SK-N-DZ (cell line): ENCODE measurements at places on chromosomes 5 and 9.

GRCh38 chr5:141402553-141403243 is at the start of gene PCDHGA9:
Gene PCDHGA9 (plus strand): TSS chr5:141402778. CDS start chr5:141402953, 175 bp downstream.
- DNase-seq = peak; percentile 47

DNA sequence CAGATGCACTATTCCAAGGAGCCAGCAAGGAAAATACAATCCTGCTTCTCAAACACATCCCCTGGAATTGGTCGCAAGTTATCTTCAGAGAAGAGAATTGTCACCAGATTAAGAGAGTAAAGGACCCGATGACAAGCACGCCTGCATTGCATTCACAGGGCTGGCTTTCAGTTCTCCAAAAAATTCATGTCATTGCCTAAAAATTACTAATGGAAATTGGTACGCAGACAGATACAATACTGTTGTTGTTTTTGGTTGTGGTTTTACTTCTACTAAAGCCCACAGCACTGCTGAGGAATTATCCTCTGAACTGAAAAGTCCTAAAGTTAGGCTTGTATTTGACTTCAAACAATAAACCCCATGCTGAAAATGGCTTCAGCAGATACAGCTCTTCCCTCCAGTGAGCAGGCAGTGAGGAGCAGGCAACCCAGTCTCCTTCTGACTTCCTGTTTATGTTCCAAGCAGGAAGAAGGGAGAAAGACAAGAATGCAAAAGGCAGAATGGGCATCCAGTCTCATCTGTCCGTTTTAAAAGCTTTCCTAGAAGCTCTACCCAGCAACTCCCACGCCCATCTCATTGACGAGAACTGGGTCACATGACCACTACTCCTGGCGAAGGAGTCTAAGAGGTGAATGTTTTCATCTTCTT is 80.6 kb upstream of the ZNF366 start:
- DNase-seq = no peak

- DNase-seq = no peak
Observed at GRCh38 chr9:99050292-99050911, 54.5 kb upstream of the TGFBR1 start.

GRCh38 chr9:81542118-81542889 is 147.0 kb downstream of the TLE1 start:
- no peak for DNase-seq

DNA sequence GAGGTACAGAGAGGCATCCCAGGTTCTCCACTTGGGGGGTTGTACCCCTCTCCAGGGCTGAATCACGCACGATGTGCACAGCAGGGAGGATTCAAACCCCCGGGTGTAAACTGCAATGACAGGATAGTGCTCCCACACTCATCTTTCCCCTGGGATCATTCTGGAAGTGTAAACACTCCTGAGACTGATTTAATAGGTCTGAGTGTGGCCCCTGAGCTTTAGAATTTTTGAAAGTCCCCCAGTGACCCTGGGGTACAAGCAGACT is 16.5 kb downstream of the BICD2 start:
- DNase-seq = no peak

- no peak for DNase-seq
Observed at GRCh38 chr5:39107350-39107749, 33.2 kb upstream of the RICTOR start.

DNA sequence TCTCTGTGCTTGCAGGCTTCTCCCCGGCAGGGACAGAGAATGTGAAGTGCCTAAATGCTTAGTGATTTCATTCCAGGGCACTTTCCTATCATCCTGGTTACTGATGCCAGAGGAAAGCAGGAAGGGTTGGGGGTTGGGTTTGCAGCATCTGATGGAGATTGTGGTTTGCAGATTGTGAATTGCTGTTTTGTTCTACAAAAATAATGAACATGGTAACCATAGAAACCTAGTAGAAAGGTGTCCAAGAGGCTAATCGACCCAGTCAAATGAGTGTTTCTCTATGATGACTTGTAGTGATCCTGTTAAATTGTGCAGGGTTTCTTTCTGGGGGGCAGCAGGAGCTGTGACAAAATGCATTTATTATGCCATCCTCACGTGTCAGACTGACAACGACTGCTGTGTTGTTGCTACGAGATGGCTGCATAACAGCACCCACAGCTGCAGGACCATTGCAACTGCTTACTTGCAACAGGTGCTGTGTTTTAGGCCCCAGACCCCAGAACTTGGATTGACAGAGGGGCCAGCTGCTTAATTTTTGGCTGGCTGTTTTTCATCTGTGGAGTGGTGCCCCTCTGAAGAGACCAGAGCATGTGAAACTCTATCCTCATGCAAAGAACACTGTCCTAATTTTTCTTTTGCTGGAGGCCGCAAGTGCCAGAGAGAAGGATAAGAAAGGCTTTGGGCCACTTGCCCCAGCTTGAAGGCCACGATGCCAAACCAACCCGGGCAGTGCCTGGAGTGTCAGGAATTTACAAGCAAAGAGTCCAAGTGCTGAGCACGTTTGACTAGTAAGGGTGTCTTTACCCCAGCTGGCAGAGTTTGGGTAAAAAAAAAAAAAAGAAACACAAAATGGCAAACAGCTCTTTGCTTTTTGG is 397.8 kb downstream of the GADD45G start:
- no peak for DNase-seq

- DNase-seq = no peak
Observed at GRCh38 chr9:128899566-128900322, 17.8 kb downstream of the LRRC8A start.

DNA sequence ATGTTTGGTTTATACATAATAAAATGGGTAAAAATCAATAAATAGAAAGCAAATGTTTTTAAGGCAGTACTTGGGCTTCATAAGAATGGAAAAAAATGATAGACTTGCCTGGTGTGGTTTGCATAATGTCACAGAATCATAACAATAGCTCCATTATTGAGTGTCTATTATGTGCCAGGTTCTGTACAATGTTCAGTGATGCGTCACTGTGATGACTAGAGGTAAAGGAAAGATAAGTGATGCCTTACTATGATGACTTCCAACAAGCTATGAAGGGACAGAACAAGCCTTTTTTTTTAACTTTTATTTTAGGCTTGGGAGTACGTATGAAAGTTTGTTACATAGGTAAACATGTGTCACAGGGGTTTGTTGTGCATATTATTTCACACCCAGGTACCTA is 128.8 kb downstream of the TMC1 start:
- DNase-seq = no peak

GRCh38 chr5:7638456-7638855 is 212.5 kb downstream of the CFAP90 start:
- no peak for DNase-seq

GRCh38 chr5:31300501-31300900 is 107.0 kb downstream of the CDH6 start:
- no peak for DNase-seq

GRCh38 chr9:34675048-34675714 is 12.7 kb upstream of the CCL27 start:
- peak; percentile 87 for DNase-seq

DNA sequence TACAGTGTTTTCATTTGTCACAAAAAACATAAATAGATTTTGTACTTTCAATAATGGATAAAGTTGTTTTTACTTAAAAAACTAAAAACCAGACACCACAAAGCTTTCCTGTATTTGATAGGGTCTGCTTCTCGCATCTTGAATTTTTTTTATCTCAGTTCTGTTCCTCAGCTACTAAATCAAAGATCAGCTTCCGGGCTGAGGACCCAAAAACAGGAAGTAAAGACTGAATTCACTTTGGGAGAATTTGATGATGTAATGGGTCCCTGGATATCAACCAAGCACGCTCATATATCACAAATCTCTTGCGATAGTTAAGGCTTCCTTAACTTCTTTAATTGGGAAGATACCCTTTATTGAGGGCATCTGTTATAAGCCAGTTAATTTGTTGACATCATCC is 24.1 kb downstream of the ITK start:
- no peak for DNase-seq

DNA sequence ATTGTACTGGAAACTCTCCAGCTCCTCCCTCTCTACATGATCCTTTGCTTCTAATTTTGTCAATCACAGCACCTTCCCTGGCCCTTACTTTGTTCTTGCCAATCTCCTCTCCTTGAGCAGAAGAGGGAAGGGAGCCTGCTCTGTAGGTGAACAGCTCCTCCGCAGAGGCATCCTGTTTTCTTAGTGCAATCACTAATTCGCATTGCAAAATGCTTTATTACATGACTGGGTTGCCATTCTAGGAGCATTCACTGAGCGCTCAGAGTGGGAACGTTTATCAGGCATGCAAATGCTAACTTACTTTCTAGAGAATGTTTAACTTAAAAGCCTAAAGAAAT is 416 bp upstream of the SNX18 start:
- DNase-seq = no peak

DNA sequence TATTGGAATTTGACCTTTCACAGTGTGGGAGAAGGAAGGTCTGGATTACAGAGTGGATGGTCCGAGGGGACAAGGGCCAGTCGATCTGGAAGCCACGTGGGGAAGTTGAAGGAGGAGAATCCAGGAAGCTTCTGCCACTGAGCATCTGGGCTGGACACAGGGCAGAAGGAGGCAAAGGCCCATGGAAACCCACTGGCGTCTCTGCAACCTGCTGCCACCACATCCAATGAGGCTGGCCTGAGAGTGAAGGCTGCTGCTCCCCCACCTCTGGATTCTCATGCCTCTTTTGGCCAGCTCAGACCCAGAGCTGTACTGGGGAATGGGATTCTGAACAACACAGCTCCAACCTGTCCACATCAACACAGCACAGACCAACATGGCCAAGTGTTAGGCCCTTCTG is 48.9 kb upstream of the BOD1 start:
- DNase-seq = no peak

GRCh38 chr5:164202338-164202737 is 696.9 kb downstream of the MAT2B start:
- no peak for DNase-seq

DNA sequence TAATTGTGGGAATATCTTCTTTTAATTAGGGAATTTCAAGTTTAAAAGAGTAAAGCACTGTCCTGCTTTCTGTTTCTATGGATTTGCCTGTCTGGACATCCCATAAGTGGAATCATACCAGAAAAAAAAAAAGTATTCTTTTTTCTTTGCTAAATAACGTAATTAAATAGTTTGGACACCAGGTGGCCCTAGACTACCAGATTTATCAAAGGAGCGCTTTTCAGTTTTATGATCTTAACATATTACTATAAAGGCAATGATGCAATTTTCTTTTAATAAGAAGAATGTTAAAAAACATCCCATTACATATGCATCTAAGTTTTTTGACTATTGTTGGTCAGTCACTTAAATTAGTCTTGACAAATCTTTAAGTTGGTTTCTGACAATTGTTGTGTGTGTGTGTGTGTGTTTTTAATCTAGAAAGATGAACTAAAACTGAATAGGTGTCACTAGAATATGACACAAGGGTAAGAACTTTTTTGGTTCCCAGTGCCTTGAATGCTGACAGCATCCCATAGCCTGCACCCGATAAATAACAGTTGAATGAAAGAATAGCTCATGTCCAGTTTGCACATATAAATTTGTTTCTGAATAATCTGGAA is 49.5 kb downstream of the C5orf22 start:
- peak; percentile 46 for DNase-seq

- DNase-seq = peak; percentile 62
Observed at GRCh38 chr5:155027993-155028629, 14.6 kb downstream of the KIF4B start.

GRCh38 chr5:159825551-159826051 is 90.7 kb upstream of the ADRA1B start:
- DNase-seq = no peak
